CD8-positive, alpha-beta memory T cell (primary cell): ENCODE measurements at places on chromosomes 11 and 22. TPM values are rescaled to one million over a fixed set of nuclear protein-coding genes. Genes with fewer than 3 reads are reported as not detected.
A peak's percentile ranks its signal among the peaks of the same experiment; 100 is the strongest.

- no peak overlapping the region for H3K27ac ChIP-seq
- no peaks in the 10 kb centered on the region for H3K4me1 ChIP-seq
- peaks cover 8% of the 10 kb centered on the region for H3K27me3 ChIP-seq
- no peak for DNase-seq
- no peaks in the 10 kb centered on the region for H3K36me3 ChIP-seq
Measured at GRCh38 chr11:120501440-120501839, 10.1 kb upstream of the GRIK4 start.

- H3K4me3 ChIP-seq: no peak overlapping the region
- H3K27ac ChIP-seq: no peak overlapping the region
- no peaks in the 10 kb centered on the region for H3K27me3 ChIP-seq
- no peak for DNase-seq
Measured at GRCh38 chr11:72975778-72976521, 161.7 kb downstream of the ATG16L2 start.

DNA sequence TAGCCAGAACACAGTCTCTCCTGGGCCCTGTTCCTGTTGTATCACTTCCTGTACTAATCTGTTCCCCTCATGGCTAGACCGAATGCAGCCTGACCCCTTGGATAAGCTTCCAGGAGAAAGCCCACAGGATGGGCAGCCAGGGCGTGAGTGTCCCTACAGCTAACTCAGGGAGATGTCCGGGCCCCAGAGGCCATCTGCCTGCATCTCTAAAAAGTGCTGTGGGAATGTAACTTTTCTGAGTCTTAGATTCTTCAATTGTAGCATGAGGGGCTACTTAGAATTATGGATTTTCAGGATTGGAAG lies 7.7 kb upstream of the MALAT1 start:
- H3K4me1 ChIP-seq: peaks cover 5% of the 10 kb centered on the region
- H3K36me3 ChIP-seq: no peaks in the 10 kb centered on the region
- H3K4me3 ChIP-seq: no peak overlapping the region
- H3K27ac ChIP-seq: no peak overlapping the region
- no peak for DNase-seq

DNA sequence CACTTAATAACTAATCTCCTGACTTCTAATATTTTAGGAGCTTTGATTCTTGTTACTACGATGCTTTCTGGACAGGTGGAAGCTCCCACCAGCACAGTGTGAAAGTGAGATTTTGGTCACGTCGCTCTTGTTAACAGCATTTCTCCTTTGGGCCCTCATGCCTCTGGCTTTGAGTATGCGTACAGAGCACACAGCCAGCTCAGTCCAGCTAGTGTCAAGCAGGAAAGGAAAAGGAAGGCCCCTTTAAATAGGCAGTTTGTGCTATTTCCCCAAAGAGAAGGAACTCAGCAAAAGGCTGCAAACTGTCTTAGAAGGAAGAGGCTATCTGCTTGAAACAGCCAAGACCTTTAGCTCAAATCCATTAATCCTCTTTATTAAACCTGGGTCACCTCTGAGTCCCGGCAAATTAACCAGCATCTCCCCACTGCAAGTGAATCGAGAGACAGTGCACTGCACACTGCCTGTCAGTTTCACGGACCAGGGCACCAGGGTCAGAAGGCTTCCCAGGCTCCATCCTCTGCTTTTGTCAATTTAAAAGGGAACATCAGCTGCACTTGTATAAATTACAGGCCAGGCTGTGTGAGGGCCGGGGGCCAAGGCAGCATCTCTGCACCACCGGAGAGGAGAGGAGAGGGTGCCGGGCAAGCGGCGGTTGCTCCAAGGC lies 34.7 kb downstream of the OPCML start:
- no peak overlapping the region for H3K4me3 ChIP-seq
- no peaks in the 10 kb centered on the region for H3K4me1 ChIP-seq
- no peaks in the 10 kb centered on the region for H3K27me3 ChIP-seq
- DNase-seq: no peak

DNA sequence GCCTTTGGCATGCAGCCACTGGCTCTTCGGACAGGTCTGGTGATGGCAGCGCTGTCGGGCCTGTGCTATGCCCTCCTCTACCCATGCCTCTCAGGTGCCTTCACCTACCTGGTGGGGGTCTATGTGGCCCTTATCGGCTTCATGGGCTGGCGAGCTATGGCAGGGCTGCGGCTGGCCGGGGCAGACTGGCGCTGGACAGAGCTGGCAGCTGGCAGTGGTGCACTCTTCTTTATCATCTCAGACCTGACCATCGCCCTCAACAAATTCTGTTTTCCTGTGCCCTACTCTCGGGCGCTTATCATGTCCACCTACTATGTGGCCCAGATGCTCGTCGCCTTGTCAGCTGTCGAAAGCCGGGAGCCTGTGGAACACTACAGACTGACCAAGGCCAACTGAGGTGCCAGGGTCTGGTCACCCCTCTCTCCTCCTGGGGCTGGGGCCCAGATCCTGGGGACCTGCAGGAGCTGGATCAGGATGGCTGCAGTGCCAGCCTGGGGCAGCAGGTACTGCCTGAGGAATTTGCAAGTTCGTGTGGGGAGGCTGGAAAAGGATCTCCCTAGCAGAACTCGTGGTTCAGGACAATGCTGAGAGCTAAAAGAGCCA lies 3.1 kb downstream of the TMEM86A start:
- no peaks in the 10 kb centered on the region for H3K27me3 ChIP-seq
- H3K4me1 ChIP-seq: peaks cover 19% of the 10 kb centered on the region
- no peak overlapping the region for H3K27ac ChIP-seq
- no peak overlapping the region for H3K4me3 ChIP-seq

GRCh38 chr11:27213232-27213660 lies 149.8 kb downstream of the CCDC34 start:
- no peak overlapping the region for H3K27ac ChIP-seq
- H3K27me3 ChIP-seq: no peaks in the 10 kb centered on the region
- H3K36me3 ChIP-seq: no peaks in the 10 kb centered on the region
- no peak overlapping the region for H3K4me3 ChIP-seq
- H3K4me1 ChIP-seq: no peaks in the 10 kb centered on the region

DNA sequence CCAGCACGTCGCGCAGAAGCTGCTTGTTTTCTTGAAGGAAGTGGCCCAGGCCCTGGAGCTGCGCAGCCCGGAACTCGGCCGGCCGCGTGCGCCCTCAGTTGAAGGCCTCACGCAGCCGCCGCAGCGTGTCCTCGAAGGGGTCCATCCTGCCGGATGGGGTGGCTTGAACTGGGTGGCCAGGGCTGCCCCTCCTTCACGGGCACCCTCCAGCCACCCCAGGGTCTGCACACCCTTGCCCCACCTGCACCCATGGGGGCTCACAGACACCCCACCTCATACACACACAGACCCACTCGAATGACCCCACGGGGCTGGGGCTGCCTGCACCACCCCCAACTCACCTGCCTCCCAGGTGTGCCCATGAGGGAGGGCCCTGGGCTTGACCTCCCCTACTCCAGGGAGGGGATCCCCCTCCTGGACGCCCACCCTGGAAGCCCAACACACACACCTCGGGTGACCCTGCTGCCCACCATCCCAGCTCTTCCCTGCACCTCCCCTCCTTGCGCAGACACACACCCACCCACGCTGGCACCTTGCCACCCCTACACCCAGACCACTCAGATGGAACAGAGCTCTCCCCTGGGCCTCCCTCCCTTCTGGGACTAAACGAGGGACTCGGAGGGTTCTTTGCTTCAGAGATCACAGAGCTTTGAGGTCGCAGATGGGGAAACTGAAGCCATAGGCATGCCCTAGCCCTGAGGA lies 6.8 kb downstream of the ALDH3B2 start:
- H3K36me3 ChIP-seq: no peaks in the 10 kb centered on the region
- DNase-seq: no peak
- H3K4me1 ChIP-seq: no peaks in the 10 kb centered on the region
- no peaks in the 10 kb centered on the region for H3K27me3 ChIP-seq

DNA sequence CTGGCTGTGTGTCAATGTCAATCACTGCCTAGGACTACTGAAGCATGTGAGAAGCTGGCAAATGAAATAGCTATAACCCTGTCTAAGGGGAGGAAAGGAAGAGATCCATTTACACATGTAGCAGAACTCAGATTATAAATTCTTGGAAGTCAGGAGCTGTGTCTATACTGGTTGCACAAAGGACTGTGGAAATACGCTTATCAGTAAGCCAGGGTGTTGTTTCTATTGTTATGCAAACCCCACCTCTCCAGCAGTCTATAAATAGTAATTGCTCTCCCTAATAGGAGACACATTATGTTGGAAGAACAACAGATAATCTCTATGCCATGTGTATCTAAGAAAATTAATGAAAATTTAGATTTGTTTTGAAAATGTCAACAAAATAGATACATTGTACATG lies 693.4 kb upstream of the CCDC90B start:
- no peaks in the 10 kb centered on the region for H3K27me3 ChIP-seq
- no peaks in the 10 kb centered on the region for H3K36me3 ChIP-seq
- H3K4me3 ChIP-seq: no peak overlapping the region
- no peak overlapping the region for H3K27ac ChIP-seq
- H3K4me1 ChIP-seq: no peaks in the 10 kb centered on the region
- DNase-seq: no peak

DNA sequence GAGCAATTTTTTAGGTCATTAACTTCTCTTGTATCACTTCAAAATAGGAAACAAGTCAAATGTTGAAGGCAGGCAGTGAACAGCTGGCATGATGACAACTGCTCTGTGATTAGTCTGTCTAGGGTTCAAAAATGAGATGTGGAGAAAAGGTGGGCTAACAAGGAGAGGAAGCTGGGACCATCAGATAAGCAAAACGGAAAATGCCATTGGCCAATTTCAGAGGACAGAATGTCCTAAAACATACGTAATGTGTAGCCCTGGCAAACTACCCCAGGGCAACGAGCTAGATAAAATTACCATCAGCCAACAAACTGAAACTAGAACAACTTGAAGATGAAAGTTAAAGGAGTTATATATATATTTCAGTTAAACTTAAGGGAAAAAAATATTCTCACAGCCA lies 93.2 kb downstream of the RELT start:
- no peak for DNase-seq
- H3K4me1 ChIP-seq: no peaks in the 10 kb centered on the region
- H3K4me3 ChIP-seq: no peak overlapping the region
- no peaks in the 10 kb centered on the region for H3K36me3 ChIP-seq
- no peaks in the 10 kb centered on the region for H3K27me3 ChIP-seq
- no peak overlapping the region for H3K27ac ChIP-seq

Gene CCDC87
- 0.27 TPM for total RNA-seq

DNA sequence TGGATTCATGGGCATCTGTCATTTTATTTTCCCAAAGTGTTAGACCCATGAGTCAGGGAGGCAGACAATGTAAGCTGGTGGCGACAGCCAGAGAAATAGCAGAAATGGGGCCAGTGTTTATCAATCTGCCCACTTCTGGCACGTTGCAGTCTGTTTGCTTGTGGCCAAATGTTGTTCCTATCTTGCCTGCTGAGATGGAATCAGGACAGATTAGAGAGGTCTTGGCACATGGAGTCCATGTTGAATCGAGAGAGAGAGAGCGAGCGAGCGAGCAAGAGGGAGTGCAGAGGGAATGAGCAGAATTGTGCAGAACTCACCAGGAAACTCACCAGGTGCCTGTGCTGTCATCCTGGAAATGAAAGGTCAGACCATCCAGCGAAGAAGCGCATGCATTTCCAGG lies 21.9 kb upstream of the PARVG start:
- no peak overlapping the region for H3K4me3 ChIP-seq
- no peak overlapping the region for H3K27ac ChIP-seq
- DNase-seq: no peak
- no peaks in the 10 kb centered on the region for H3K27me3 ChIP-seq
- peaks cover 6% of the 10 kb centered on the region for H3K4me1 ChIP-seq

Gene CST6
- total RNA-seq: not detected

Gene DNAJB7
- total RNA-seq: not detected

DNA sequence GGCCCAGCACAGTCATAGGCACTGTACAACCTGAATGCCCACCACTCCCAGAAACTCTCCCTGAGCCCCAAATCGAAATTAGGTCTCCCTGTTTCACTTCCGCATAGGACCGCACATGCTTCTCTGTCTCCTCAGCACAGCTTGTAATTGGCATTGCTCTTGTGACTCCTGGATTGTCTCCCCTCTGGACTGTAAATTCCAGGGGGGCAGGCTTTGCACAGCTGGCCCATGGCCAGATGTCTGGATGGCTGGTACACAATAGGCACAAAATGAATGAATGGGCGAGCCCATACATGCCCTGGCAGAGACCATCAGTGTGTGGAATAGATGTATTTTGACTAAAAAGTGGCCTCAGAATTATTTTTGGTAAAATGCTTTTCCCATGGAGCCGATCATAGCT lies 63.3 kb upstream of the PHF21B start:
- H3K36me3 ChIP-seq: no peaks in the 10 kb centered on the region
- DNase-seq: no peak
- peaks cover 4% of the 10 kb centered on the region for H3K27me3 ChIP-seq
- no peak overlapping the region for H3K4me3 ChIP-seq

DNA sequence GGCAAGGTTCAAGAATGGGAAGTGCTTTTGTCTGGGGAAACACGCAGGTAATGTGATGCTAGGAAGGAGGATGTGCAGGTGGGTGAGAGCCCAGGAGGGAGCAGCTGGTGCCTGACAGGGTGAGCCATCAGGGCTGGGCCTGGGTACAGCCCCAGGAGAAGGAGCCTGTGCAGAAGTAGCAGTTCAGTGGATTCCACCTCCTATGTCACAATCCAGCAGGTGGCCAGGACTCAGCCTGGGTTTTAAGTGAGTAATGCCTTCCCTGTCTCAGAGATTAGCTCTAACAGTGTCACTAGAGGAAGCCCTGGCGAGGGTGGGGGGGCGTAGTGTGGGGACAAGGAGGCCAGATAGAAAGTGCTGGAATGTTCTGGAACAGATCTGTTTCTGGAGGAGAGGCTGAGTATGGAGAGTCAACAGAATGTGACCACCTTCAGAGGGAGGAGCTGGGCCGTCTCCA lies 8.1 kb downstream of the RIC8A start:
- H3K4me3 ChIP-seq: no peak overlapping the region
- H3K36me3 ChIP-seq: peaks cover 41% of the 10 kb centered on the region
- no peak overlapping the region for H3K27ac ChIP-seq
- H3K27me3 ChIP-seq: no peaks in the 10 kb centered on the region
- H3K4me1 ChIP-seq: peaks cover 2% of the 10 kb centered on the region

GRCh38 chr11:76008474-76008873 lies 193.5 kb downstream of the UVRAG start:
- no peaks in the 10 kb centered on the region for H3K4me1 ChIP-seq
- H3K36me3 ChIP-seq: peaks cover 6% of the 10 kb centered on the region
- H3K27ac ChIP-seq: no peak overlapping the region
- H3K4me3 ChIP-seq: no peak overlapping the region

Gene OSM
- total RNA-seq: 20.7 TPM

- peaks cover 5% of the 10 kb centered on the region for H3K36me3 ChIP-seq
- peak overlapping the region; percentile 98 for H3K27ac ChIP-seq
- no peak overlapping the region for H3K4me3 ChIP-seq
- peaks cover 29% of the 10 kb centered on the region for H3K4me1 ChIP-seq
Measured at GRCh38 chr11:85665733-85666132, 804 bp upstream of the CREBZF start.
